Tibial artery (tissue), 4 donors: ENCODE measurements at places on chromosomes 7 and 10.
A peak's percentile ranks its signal among the peaks of the same experiment; 100 is the strongest.

DNA sequence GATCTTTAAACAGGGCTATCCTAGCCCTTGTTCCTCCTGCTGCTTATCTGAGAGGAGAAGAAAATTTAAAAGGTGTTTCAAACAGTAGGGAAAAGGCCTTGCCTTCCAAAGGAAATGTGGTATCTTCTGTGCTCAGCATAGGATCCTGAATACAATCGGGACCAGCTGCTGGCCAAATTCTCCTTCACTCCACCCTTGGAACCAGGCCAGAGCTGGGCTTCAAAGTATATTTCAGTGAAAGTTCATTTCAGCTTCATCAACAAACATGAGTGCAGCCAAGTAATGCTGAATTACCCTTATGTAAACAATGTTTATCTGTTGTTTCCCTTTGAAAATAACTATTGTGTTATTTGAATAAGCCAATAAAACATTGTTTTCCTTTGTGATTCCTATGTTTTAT, 146.5 kb upstream of the MEOX2 start:
- DNase-seq, result peak; percentile 46
- no peak overlapping the region for H3K27ac ChIP-seq
- H3K27me3 ChIP-seq, result no peaks in the 10 kb centered on the region

- DNase-seq, result peak; percentile 70
- no peaks in the 10 kb centered on the region for H3K36me3 ChIP-seq
- H3K27ac ChIP-seq, result peak overlapping the region; percentile 92
- peak overlapping the region; percentile 82 for H3K4me3 ChIP-seq
- no peaks in the 10 kb centered on the region for H3K27me3 ChIP-seq
These were observed 961 bp downstream of the SCRN1 start for GRCh38 chr7:29988424-29989256.

DNA sequence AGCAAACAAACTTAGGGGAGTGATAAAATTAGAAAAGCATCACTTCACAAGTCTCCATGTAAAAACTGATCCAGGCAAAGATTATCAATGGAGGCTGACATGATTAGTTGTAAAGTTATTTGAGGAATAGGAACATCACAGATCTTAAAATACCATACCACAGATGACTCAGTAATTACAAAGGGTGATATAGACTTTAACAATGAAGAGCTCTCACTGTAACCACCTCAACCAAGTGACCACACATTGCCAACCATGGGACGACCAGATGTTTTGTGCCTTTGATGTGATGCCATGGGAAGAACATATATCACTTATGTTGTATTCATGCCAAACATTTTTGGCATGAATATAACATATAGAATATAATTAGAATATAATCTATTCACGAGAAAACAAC, 11.7 kb downstream of the AASS start:
- H3K4me1 ChIP-seq, result peaks cover 5% of the 10 kb centered on the region
- no peak overlapping the region for H3K27ac ChIP-seq
- no peaks in the 10 kb centered on the region for H3K27me3 ChIP-seq
- DNase-seq, result no peak
- H3K36me3 ChIP-seq, result peaks cover 16% of the 10 kb centered on the region

DNA sequence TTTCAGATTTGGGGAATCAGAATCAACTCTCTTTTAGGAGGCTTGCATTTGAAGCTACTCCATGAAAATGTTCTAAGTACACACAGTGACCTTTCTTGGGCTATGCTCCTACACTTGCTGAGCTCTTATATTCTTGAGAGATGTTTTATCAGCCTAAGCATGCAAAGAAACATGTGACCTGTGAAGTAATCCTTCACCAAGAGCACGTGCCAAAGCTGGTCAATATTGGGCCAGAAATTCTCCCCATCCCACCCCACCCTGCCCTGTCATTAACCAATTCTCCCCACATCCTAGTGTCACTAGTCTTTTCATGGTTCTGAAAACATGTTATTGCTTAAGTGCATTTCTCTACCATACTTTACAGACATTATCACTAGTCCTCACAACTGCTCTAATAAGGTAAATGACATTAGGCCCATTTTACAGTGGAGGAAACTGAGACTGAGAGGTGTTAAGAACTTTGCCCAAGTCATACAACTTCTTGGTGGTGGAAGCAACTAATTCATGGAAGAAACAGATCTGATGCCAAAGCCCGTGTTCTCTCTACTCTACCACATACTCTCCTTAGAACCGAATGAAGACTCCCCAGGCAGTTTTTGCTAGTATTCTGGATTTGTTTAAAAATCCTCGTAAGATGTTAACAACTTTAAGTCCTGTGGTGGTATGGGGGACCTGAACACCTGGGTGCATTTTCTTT, 200.6 kb downstream of the PTEN start:
- H3K27ac ChIP-seq, result peak overlapping the region; percentile 71
- H3K4me3 ChIP-seq, result no peak overlapping the region
- no peak for DNase-seq

DNA sequence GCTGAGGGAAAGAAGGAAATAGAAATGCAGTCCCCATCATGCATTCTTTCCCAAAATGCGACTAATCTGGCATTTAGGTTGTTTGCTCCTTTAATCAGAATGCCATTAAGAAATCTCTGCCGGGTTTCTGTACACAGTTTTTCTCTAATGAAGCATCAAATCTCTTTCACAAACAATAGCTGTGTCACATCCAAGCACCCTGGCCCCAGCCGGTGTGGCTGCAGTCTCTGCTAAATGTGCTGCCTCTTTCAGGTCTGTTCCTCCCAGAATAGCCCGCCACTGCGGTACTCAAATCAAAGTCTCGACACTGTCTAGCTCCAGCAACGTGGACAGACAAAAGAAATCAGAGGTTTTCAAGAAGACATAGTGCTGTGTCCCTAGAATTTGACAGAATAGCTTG, 343.8 kb downstream of the KCNMA1 start:
- no peaks in the 10 kb centered on the region for H3K27me3 ChIP-seq
- H3K4me1 ChIP-seq, result no peaks in the 10 kb centered on the region
- H3K27ac ChIP-seq, result no peak overlapping the region
- no peak for DNase-seq
- no peak overlapping the region for H3K4me3 ChIP-seq
- no peaks in the 10 kb centered on the region for H3K36me3 ChIP-seq

DNA sequence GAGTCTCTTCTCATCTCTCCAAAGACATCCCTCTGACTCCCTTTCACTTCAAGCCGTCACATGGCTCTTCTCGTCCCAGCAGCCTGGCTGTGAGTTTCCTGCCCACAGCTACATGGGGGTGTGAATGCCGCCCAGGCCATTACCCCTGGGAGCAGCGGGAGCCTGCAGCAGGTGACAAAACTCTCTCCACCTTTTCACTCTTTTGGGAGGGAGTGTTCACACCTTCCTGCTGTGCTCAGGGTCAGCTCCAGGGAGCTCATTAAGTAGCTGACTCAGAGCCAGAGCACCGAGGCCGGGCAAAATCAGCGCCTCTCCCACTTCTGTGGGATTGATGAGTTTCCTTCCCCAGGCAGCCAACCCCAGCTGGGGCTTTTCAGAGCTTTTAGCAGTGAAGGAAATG, 271.3 kb downstream of the TYW1 start:
- DNase-seq, result no peak
- no peak overlapping the region for H3K27ac ChIP-seq
- no peak overlapping the region for H3K4me3 ChIP-seq
- H3K4me1 ChIP-seq, result no peaks in the 10 kb centered on the region

DNA sequence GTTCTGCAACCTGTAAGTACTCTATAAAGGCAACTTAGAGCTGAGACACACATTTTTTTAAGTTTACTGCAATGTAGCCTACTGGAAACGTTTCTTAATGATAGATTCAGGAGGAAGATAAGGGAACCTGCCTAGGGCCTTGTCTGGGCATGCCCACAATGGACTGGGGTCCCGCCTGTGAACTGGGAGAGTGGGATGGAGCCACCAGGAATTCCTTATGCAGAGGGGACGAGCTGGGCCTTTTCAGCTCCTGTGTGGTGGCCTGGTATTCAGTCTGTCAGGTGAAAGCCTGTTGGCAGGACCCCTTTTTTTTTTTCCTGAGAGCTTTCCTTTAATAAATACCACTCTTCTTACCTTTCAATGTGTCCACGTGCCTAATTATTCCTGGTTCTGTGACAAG, 384.4 kb upstream of the ZWINT start:
- H3K4me3 ChIP-seq, result no peak overlapping the region
- DNase-seq, result no peak
- no peaks in the 10 kb centered on the region for H3K4me1 ChIP-seq
- H3K27ac ChIP-seq, result no peak overlapping the region
- H3K27me3 ChIP-seq, result no peaks in the 10 kb centered on the region

- H3K27ac ChIP-seq, result no peak overlapping the region
- no peak for DNase-seq
- no peaks in the 10 kb centered on the region for H3K4me1 ChIP-seq
These were observed 167.8 kb downstream of the AHR start for GRCh38 chr7:17466216-17466615.

- H3K27me3 ChIP-seq, result no peaks in the 10 kb centered on the region
- H3K4me1 ChIP-seq, result peaks cover 22% of the 10 kb centered on the region
- H3K4me3 ChIP-seq, result no peak overlapping the region
- DNase-seq, result no peak
- peaks cover 42% of the 10 kb centered on the region for H3K36me3 ChIP-seq
These were observed 1.9 kb upstream of the HOXA5 start for GRCh38 chr7:27145165-27145913.

DNA sequence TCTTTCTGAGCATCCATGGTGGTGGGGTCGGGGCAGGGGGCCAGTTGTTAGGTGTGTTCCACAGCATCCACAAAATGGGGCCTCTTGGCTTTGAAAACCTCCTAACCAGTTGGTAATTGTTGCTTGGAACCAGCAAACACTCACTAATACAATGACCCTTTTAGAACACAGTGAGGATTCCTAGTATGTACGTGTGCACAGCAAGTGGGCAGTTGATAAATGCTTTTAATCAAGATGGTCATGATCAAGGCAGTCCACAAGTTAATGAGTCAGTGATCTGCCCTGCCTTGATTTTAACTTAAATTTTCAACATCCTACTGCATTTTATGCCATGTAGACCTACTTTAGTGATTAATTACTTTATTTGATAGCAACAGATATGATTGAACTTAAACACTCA, 103.1 kb downstream of the ETV1 start:
- H3K27ac ChIP-seq, result no peak overlapping the region
- H3K4me3 ChIP-seq, result no peak overlapping the region
- no peaks in the 10 kb centered on the region for H3K27me3 ChIP-seq
- H3K4me1 ChIP-seq, result no peaks in the 10 kb centered on the region
- no peak for DNase-seq
- no peaks in the 10 kb centered on the region for H3K36me3 ChIP-seq

- no peaks in the 10 kb centered on the region for H3K36me3 ChIP-seq
- H3K27me3 ChIP-seq, result no peaks in the 10 kb centered on the region
- no peak overlapping the region for H3K4me3 ChIP-seq
- DNase-seq, result peak; percentile 70
- H3K27ac ChIP-seq, result peak overlapping the region; percentile 9
- no peaks in the 10 kb centered on the region for H3K4me1 ChIP-seq
These were observed 223.5 kb upstream of the PHYHIPL start for GRCh38 chr10:58952747-58953466.

GRCh38 chr10:10460451-10460850, 557.2 kb upstream of the CELF2 start:
- no peaks in the 10 kb centered on the region for H3K4me1 ChIP-seq
- no peaks in the 10 kb centered on the region for H3K27me3 ChIP-seq
- no peak for DNase-seq
- no peak overlapping the region for H3K4me3 ChIP-seq
- H3K27ac ChIP-seq, result no peak overlapping the region
- no peaks in the 10 kb centered on the region for H3K36me3 ChIP-seq

GRCh38 chr7:64551375-64552142, 11.3 kb downstream of the ZNF680 start:
- H3K27ac ChIP-seq, result peak overlapping the region; percentile 39
- H3K36me3 ChIP-seq, result no peaks in the 10 kb centered on the region
- no peak overlapping the region for H3K4me3 ChIP-seq
- peaks cover 66% of the 10 kb centered on the region for H3K4me1 ChIP-seq

GRCh38 chr10:10878963-10879362, 138.7 kb upstream of the CELF2 start:
- H3K4me3 ChIP-seq, result no peak overlapping the region
- DNase-seq, result no peak
- no peak overlapping the region for H3K27ac ChIP-seq
- H3K4me1 ChIP-seq, result no peaks in the 10 kb centered on the region
- H3K36me3 ChIP-seq, result no peaks in the 10 kb centered on the region
- H3K27me3 ChIP-seq, result no peaks in the 10 kb centered on the region

GRCh38 chr10:120835603-120836002, 15.6 kb upstream of the WDR11 start:
- H3K4me3 ChIP-seq, result no peak overlapping the region
- no peak overlapping the region for H3K27ac ChIP-seq
- no peaks in the 10 kb centered on the region for H3K36me3 ChIP-seq
- H3K4me1 ChIP-seq, result no peaks in the 10 kb centered on the region
- no peak for DNase-seq
- no peaks in the 10 kb centered on the region for H3K27me3 ChIP-seq

DNA sequence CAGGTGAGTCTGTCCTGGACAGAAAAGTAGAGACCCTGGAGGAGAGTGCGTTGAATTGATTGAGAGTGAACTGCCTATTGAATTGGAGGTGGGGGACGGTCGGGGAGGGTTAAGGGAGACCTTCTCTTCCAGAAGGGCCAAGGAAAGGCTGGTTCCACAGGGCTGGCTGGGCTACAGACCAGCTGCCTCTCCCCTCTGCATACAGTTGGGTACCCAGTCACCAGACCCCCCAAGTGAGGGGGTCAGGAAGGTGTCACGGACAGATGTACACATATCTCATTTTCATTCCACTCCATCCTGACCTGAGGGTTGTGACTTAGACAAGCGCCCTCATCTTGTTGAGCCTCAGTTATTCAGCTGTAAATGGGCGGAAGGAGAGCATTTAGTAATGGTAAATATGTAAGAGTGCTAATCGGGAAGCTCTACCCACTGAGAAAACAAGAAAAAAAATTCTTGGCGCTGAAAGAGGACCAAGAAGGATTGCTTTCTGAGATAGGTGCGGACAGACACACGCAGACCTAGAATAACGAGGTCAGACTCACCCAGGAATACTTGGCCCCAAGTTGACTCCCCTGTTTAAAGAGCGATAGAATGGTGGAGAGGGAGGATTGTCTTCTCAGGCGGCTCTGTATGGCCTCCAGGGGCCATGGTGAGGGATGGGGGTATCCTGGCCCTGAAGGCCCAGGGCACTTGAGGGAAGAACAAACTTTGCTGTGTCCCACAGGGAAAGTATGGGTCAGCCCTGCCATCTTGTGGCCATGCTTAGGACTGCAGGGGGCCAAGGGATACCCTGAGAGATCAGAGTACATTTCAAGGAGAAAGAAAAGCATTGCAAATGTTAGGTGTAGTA, 7.2 kb upstream of the MBL2 start:
- H3K4me1 ChIP-seq, result no peaks in the 10 kb centered on the region
- peak; percentile 66 for DNase-seq
- no peak overlapping the region for H3K4me3 ChIP-seq
- H3K27ac ChIP-seq, result no peak overlapping the region
- no peaks in the 10 kb centered on the region for H3K27me3 ChIP-seq
- H3K36me3 ChIP-seq, result no peaks in the 10 kb centered on the region

GRCh38 chr7:167976-168791, 24.2 kb upstream of the FAM20C start:
- no peaks in the 10 kb centered on the region for H3K27me3 ChIP-seq
- no peaks in the 10 kb centered on the region for H3K4me1 ChIP-seq
- H3K36me3 ChIP-seq, result no peaks in the 10 kb centered on the region
- no peak for DNase-seq
- no peak overlapping the region for H3K27ac ChIP-seq
- no peak overlapping the region for H3K4me3 ChIP-seq
